Activated T-cell treated with anti-CD3 and anti-CD28 coated beads for 4 hours (primary cell): ENCODE measurements at places on chromosomes 7 and 10.

DNA sequence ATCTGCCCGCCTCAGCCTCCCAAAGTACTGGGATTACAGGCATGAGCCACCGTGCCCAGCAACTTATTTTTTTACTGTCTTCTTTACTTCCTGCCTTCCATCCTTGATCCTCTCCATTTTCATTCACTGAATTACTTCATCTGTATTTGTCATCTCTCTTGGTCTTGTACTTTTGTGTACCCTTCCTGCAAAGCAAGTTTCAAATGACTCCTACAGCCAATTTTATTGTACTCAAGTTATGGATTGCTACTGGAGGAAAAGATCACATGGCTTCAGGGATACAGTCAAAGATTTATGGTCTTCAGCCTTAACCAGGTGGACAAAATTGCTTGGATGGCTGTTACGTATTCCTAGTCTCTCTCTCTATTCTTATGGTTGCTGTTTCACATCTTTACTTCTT, 22.6 kb downstream of the SEPTIN7 start:
- DNase-seq, result no peak

- DNase-seq, result no peak
Measured at GRCh38 chr10:47255033-47255813, 44.8 kb upstream of the GDF10 start.

GRCh38 chr10:93820434-93820833, 62.7 kb downstream of the LGI1 start:
- DNase-seq, result no peak

GRCh38 chr10:128875956-128876736, 590.9 kb upstream of the MGMT start:
- no peak for DNase-seq

- DNase-seq, result no peak
Measured at GRCh38 chr10:77505431-77506334, 131.9 kb downstream of the KCNMA1 start.

GRCh38 chr10:26881600-26882331, 21.0 kb upstream of the ABI1 start:
- DNase-seq, result no peak

DNA sequence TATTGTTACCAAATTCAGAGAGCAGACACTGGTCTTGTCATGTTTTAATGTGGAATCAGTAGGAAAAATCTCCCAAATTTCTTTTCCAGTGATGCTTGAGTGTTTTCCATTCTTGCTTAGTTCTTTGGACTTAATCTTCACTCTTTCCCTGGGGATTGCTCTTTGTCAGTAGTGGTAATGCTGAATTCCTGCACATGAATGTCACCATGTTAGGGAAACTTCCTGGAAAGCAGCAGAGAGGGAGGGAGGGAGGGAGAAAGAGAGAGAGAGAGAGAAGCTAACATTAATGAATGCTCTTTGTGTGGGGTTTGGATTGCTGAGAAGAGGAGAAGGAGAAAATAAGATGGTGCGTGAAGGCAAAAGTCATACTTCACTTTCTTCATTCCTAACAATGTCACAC, 295.3 kb upstream of the COBL start:
- no peak for DNase-seq

DNA sequence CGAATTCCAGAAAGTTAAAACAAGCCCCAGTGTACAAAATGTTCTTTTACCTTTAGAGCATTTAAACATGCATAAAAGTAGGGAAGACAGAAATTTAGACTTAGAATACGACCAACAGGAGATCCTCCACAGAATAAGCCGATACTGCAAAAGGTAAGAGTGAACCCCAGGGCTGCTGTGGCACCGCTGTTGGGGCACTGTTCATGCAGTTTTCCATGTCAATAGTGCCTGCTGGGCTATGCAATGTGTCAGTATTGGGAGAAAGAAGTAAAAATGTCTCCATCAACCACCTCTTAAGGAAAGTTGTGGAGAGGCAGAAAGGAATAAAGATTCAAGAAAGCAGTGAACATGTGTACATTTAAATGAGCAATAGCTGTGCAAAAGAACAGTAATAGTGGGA, 326.5 kb upstream of the SEMA3C start:
- DNase-seq, result no peak

- DNase-seq, result no peak
Measured at GRCh38 chr10:121519411-121519810, 78.8 kb downstream of the FGFR2 start.

DNA sequence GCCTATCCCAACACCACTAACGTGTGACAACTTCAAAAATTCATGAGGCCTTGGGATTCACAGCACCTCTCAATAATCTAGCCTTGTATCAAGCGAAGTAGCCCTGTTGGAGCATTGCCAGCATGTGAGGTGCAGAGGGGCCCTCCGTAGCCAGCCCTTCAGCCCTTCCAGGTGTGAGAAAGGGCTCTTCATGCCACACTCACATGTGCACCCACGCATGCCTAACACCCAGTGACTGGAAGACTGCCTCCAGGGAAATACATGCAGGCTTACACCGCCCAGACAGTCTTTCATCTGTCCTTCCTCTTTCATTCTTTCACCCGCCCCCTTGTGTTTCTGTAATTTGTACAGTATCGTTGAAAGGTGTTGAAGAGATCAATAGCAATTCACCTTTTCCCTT, 26.1 kb downstream of the LRRC4 start:
- no peak for DNase-seq

DNA sequence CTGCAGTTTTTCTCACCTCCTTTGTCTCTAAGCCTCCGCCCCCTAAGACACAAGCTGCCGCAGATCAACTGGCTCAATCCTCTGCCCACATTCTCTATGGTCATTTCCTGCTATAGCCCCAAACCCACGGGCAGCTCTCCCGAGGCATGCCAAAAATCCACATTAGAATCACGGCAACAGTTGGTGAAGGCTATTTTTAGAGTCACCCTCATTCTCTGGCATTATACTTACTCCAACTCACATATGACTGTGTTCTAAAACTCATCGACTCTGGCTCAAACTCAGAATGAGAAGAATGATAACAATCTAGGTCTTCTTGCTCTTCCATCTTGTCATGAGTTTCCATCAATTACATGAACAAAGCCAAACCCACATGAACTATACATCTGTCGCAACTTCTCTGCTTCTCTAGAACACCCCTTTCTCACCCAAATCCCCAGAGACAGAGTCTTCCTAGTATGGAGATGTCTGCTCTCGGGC, 10.9 kb upstream of the KIAA1549 start:
- no peak for DNase-seq

DNA sequence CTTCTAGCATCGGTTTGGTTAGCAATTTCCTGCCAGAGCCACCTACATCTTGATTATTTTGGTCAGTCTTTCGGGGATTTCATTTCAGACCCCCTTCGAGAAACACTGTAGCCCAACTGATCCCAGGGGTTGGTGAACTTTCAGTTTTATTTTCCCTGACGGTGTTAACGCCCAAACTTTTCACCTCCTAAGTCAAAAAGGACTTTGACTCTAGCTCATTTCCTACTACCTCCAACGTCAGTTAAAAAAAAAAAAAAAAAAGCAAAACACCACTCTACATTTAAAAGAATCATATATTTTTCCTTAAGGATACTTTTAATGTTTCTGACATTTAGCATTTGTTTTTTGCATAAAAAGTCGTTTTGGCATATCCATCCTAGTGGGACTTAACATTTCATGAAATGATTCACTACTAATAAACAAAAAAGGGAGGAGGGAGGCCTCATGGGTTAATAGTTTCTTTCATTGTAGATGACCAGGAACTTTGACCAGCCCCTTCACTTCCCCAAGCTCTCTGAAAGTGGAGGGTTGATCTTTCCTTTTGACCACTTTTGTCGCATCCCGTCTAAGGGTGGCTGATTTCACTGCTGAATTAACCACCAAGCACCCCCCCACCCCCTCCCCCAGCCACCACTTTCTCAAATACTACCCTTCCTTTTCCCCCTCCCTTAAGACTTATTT, 764 bp upstream of the TCF7L2 start:
- no peak for DNase-seq

GRCh38 chr7:102916426-102916825, 3.6 kb downstream of the LRRC17 start:
- DNase-seq, result no peak
